Fibroblast of skin of scalp (primary cell): ENCODE measurements at places on chromosomes 2 and 18.

GRCh38 chr2:221134718-221135117 lies 437.4 kb downstream of the EPHA4 start:
- DNase-seq = no peak

DNA sequence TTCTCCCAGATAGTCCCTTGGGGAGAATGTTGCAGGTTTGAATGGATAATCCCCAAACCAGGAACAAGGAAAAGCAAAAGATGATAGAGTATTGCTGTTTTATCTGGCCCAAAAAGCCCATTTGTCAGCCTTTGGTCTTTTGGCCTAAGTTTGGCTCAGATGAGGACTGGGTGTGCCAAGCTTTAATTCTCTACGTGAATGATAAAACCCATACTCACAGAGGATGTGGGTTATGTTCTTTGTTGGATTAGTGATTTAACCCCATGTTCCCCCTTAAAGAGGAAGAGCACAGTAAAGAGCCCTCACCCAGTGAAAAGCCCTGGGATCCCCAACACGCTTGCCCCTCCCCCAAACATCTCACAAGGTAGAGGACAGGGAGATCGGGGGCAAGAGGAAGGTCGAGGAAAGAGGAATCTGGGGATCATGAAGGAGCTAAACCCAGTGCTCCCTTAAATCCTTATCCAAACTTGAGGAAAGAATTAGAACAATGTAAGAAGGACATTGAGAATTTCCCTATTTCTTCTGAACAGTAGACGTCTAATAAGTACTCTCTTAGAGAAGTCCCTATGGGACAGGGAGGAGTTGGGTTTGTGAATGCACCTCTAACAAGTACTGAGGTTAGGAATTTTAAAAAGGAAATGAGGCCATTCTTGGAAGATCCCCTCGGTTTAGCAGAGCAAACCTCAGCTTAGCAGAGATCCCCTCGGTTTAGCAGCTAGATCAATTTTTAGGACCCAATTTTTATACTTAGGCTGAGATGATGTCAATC lies 105.0 kb downstream of the HIBCH start:
- peak; percentile 6 for DNase-seq

DNA sequence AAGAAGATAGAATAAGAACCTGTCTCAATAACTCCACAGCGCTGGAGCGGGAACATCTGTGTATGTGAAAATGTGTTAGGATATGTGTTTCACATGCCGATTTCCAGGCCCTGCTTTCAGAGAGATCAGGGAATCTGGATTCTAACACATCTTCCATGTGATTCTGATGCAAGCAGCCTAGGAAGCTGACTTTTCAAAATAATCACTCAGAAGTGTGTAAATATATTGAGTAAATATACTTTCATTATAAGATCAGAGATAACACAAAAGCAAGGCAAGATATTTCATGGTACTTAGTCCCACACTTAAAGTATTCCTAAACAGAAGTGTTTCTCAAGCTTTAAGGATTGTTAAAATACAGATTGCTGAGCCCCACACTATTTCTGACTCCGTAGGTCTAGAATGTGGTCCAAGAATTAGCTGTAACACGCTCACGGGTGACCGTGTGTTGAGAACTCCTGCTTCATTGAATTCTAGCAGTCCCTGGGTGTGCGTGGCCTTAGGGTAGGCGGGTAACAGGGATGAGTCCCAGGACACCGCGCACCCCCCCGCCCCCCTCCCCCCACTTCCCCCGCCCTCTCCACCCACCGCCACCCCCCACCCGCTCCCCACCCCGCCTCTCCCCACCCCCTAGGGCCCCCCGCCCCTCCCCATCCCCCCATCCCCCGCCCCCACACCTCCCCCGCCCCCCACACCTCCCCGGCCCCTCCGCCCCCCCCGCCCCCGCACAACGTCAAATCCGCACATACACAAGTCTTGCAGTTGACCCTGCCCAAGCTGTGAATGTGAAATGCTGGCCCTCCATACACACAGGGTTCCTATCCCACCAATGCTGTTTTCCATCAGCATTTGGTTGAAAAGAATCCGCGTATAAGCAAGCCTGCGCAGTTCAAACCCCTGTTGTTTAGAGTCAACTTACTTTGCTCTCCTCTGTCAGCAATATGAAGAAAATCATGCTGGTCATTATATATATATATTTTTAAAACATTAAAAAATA lies 94.2 kb upstream of the SLC39A10 start:
- DNase-seq = peak; percentile 36

DNA sequence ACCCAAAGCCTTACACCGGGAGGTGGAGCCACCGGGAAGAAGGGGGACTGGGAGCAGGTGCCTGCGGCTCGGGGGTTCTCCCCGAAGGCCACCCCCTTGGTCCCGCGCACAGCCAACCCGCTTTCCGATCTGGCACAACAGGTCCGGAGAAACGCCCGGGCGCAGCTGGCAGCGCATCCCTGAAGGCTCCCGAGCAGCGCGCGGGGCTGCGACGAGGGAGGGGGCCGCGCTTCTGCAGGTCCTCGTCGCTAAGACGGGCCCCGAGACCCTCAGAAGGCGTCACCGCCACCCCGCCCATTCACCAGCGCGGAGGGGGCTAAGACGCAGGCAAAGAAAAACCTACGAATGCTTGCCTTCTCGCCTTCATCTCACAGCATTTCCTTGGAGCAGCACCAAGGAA lies 1.8 kb downstream of the CBLN2 start:
- DNase-seq = no peak

DNA sequence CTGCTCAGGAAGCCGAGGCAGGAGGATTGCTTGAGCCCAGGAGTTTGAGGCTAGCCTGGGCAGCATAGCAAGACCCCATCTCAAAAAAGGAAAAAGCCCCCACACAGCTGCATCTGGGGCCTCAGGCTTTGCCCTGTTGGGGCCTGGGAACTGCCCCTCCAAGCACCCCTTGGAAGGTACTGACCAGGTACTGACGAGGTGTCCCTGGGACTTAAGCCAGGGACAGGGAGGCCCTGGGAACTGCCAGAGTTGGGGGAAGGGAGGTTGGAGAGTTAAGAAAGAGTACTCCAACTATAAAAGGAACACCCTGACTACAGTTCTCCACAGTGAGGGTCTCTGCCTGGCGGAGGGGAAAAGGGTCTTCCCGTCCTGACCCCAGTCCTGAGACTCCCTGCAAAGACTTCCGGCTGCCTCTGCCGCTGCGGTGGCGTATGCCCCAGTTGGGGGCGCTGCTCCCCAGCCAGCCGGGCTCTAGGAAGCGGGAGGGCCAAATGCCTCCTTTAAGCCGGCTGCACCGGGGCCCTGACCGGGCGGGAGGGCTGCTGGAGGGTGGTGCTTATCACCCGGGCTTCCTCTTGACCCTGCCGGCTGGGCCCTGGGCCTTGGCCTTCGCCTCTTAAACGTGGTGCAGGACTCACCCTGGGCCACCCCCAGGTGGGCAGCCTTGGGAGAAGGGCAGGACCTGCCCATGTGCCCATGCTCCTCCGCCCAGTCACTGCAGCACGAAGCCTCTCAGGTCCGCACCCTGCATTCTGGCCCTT lies 12.8 kb downstream of the SLC30A3 start:
- DNase-seq = peak; percentile 50

DNA sequence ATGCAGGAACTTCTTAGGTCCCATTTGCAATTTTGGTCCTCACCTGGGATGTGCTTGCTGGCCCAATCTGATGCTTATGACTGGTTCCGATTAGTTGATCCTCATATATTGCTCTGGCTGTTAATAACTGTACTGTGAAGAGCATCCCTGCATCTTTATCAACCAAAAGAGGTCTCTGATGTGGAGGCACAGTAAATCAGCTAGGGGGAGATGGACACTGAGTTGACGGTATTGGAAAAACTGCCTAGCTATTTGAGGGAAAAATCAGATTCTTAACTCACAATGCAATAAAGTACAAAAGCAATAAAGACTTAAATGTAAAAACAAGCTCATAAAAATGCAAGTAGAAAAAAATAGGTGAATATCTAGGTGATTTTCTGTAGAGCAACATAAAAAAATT lies 188.0 kb upstream of the TCF4 start:
- DNase-seq = no peak

- DNase-seq = no peak
Observed at GRCh38 chr18:13354402-13354801, 135.8 kb downstream of the LDLRAD4 start.

DNA sequence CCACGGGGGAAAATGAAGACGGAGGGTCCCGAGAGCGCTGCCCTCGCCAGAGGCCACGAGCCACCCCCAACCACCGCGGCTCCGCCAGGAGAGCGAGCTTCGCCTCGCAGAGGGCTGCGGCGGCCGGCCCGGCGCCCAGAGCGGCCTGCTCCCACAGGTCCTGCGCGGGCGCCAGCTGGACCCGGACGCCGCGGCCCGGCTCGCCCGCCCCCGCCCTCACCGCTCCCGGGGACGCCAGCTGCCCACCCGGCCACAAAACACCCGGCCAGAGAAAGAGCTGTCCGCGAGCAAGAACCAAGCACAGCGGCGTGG lies 709 bp downstream of the PTPN2 start:
- no peak for DNase-seq

DNA sequence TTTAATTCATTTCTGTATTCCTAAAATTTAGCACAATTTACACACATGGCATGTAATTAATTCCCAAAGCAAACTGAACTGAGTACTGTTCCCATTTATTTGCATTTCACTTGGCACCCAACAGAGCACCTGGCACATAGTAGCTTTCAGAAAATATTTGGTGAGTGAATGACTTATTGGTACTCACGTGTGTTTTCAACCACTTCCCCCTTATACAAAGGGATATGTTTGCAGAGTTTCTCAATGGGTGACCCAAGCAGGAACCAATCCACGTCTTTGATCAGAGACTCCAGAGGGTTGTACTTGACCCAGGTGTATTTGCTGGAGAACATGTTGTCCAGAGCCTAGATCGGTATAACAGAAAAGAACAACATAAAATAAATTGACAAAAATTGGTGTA lies 6.6 kb downstream of the GKN2 start:
- no peak for DNase-seq

GRCh38 chr2:179447839-179448447 lies 183.3 kb upstream of the SESTD1 start:
- peak; percentile 7 for DNase-seq

DNA sequence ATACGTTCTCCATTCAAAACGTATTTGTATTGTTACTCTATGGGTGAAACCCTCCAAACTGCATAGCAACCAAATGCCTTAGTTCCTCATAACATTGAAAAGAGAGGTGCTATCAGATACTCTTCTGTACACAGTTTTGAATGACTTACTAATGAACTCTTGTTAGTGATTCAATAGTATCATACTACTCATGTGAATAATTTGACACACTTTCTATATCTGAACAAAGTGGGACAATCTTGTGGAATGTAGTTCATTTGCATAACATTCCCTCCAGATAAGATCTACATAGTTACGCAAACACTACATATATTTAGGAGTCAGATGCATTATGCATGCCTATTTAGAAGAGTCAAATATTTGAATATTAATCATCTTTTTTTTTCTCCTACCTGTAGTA lies 232.0 kb upstream of the NRXN1 start:
- DNase-seq = no peak

GRCh38 chr2:4561196-4561595 lies 857.8 kb downstream of the DCDC2C start:
- no peak for DNase-seq

GRCh38 chr18:5717256-5717655 lies 173.5 kb upstream of the EPB41L3 start:
- DNase-seq = no peak

- DNase-seq = no peak
Observed at GRCh38 chr18:51480407-51481261, 283.2 kb upstream of the MEX3C start.

DNA sequence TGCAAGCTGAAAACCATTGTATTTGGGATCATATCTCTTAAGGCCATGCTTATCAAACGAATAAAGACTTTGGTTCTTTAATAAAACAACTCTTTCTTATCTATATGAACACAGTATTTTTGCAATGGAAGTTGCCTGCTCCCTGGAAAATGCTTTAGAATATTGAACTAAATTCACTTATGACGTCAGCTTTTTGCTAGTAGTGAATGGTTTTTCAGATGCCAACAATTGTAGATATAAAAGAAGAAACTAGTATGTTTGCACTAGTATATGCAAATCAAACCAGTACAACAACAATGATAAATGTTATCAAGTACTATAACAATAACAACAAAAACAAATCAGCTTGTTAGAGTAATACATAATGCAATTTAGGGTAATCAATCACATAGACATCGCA lies 1462.9 kb downstream of the SUCLG1 start:
- DNase-seq = no peak

DNA sequence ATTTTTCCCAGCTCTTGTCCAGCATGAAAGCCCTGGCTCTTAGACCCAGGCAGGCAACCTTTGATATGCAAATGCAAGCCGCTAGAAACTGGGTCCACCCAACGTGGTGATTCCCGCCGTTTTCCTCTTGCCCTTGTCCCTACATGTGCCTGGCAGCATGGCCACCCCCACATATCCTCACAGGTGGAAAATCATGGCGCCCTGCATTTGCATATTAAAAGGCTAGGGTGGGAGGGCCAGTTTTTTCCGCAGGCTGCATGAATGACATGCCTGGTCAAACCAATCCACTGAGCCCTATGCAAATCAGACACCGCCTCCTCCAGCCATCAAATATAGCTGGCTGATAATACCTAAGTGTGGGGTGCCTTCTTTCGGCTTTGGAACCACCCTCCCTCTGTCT lies 1091.8 kb upstream of the NXPH2 start:
- no peak for DNase-seq

DNA sequence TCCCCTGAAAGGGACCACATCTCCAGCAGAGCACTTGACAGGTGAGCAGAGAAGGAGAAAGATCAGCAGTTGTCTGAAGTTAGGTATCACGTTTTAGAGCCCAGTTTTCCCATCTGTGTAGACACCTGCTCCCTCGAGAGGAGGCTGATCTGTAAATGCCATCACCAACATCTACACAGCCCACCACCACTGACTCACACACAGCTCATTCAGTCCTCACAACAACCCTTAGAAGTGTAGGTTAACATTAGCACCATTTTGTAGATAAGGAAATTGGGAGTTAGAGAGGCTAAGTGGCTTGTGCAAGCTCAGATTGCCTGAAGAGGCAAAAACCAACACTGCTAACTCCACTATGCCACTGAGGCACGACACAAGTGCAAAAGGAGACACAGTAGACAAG lies 37.2 kb upstream of the STAT1 start:
- DNase-seq = no peak

DNA sequence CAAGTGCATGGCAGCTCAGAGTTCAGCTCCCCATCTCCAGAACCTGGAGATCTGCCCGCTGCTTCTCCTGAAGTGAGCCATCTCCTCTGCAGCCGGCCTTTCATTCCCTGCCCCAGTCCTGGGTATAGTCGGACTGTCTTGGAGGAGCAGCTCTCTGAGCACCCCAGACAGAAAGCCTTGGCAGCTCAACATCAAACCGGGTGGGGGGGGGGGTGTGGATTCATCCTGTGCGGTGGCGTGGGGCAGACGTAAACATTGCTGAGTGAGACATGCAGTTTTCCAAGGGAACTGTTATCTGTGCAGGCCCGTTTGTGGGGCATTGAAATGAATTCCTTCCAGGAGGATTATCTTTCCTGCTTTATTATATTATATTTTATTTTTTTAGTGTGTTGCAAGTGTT lies 125.9 kb upstream of the MYCN start:
- DNase-seq = no peak

GRCh38 chr2:168056242-168056787 lies 191.1 kb downstream of the STK39 start:
- DNase-seq = no peak

- no peak for DNase-seq
Observed at GRCh38 chr18:65762556-65762955, 11.7 kb downstream of the CDH7 start.

GRCh38 chr2:130826821-130827501 lies 9.8 kb upstream of the ARHGEF4 start:
- no peak for DNase-seq

GRCh38 chr2:142672698-142673097 lies 204.8 kb upstream of the KYNU start:
- no peak for DNase-seq
